ENCODE measurements at places on chromosomes 7 and 10.

DNA sequence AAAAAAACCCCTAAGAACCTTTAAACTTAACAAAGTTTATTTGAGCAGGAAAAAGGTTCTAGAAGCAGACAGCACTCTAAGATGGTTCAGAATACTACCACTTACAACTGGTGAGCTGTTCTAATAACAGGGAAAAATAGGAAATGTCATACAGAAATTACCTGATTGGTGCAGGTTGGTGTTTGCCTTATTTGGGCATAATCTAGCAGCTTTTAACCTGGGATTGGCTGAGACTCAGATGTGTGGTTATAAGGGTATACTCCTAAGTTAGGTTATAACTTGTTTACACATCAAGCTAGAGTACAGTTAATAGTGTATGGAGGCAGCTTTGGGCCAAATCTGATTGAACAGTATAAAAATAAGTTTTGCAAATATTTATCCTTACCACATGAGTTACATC is 59.8 kb downstream of the MAPK8 start:
- no peak for DNase-seq

- DNase-seq: no peak
Measured at GRCh38 chr10:25766687-25767221, 167.3 kb upstream of the MYO3A start.

DNA sequence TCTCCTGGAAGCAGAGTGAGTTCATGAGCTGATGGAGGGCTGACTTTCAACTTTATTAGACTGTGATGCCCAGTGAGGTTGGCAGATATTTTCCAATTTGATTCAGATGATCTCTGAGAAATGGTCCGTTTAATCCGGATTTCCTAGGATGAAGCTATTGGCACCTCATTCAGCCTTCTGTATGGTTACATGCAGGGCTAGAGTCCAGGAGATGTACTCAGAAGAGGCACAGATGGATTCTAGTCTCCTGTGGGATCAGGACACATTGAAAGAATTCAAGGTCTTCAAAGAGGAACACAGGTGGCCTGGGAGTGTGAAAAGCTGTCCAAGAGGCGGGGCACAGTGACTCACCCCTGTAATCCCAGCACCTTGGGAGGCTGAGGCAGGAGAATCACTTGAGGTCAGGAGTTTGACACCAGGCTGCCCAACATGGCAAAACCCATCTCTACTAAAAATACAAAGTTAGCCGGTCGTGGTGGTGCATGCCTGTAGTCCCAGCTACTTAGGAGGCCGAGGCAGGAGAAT is 23.0 kb upstream of the RHEB start:
- DNase-seq: no peak

DNA sequence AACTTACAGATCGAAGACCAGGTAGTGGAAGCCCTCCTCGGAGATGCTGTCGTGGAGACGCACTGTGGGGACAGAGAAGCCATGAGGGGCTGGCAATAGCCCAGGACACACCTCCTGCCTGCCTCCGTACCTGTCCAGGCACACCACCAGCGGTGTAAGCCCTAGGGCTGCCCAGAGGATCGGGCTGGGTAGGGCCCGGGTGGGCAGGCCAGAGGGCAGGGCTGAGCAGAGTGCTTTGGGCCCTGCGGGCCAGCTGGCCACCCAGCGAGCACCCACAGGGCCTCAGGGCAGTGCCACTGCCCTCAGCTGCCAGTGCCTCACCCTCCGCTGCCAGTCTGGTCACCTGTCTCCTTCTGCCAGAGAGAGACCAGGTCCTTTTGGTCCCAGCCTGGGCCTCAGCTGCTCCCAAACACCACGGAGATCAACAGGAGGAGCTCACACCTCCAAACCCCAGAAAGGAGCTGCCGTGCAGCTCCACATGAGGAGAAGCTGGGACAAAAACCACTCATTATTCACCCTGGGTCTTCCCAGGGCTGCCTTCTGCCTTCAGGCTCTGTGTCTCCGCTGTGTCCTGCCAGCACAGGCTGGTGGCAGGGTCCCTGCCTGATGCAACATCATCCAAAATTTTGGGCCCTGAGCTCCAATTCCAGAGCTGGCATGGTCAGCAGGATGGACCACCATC is 58.2 kb downstream of the YKT6 start:
- DNase-seq: no peak

DNA sequence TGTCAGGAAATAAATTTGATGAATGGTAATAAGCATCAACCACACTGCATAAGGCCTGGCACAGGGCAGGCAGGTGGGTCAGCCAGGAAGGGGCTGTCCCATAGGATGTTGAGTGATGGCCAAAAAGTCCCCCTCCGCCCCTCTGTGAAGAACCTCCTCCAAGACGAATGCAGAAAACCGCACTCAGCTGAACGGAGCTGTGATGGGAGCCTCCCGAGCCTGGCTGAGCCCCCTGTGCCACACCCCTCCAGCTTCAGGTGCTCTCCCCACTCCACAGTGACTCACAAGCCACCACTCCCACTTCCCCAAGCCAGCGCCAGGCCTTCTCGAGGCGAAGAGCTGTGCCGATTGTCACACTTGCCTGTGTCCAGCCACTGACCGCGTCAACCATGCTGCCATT is 184.2 kb downstream of the MAD1L1 start:
- DNase-seq: no peak

DNA sequence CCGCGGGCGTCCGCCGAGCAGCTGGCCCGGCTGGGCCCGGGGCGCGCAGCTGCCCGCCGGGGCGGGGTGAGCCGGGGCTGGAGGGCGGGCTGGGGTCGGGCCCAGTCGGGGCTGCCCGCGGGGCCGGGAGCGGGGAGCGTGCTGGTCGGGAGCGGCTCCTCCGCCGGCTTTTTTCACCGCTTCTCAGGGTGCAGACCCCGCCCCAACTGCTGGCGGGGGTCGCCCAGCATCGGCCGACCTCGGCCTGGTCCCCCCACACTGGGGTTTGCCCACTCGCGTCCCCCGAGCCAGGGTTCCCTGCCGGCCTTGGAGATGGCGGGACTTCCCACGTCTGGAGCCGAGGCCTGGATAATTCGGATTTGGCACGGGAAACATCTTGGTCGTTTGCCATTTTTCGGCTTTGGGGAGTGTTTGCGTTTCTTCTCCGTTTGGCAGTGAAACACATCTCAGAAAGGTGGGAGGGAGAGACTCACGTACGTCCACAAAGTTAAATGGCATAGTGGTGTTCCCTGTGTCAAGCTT is 432 bp downstream of the TMEM248 start:
- DNase-seq: peak; percentile 77

All from stomach (tissue), 19 donors.